ENCODE measurements at places on chromosomes 6 and 20.

GRCh38 chr20:49388744-49389143 is 93.7 kb downstream of the KCNB1 start:
- H3K4me3 ChIP-seq: no peak overlapping the region
- H3K4me1 ChIP-seq: peaks cover 1% of the 10 kb centered on the region
- H3K27ac ChIP-seq: no peak overlapping the region

- DNase-seq: no peak
- H3K4me3 ChIP-seq: no peak overlapping the region
- no peaks in the 10 kb centered on the region for H3K4me1 ChIP-seq
- H3K36me3 ChIP-seq: no peaks in the 10 kb centered on the region
- H3K27me3 ChIP-seq: no peaks in the 10 kb centered on the region
These were observed 405.8 kb downstream of the PHF3 start for GRCh38 chr6:64041373-64041772.

DNA sequence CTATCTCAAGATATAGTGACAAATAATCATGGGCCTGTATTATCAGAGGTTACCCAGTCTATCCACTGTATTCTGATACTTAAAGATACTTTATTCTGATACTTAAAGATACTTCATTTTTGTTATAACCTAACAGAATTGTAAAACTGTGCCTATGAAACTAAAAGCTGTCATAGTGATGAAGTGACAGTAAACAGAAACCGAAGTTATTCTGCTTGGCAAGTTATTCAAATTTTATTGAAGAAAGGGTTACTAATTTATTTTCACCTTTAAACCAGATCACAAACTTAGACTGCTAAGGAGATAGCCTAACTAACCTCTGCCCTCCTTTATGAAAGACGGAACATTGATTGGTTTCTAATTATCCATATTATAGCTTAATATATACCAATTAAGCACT is 604.6 kb upstream of the IMPG1 start:
- H3K27ac ChIP-seq: no peak overlapping the region
- no peak overlapping the region for H3K4me3 ChIP-seq
- DNase-seq: no peak
- H3K36me3 ChIP-seq: no peaks in the 10 kb centered on the region
- no peaks in the 10 kb centered on the region for H3K4me1 ChIP-seq
- no peaks in the 10 kb centered on the region for H3K27me3 ChIP-seq

- no peak for DNase-seq
- H3K4me3 ChIP-seq: no peak overlapping the region
- no peaks in the 10 kb centered on the region for H3K27me3 ChIP-seq
- H3K4me1 ChIP-seq: no peaks in the 10 kb centered on the region
- no peaks in the 10 kb centered on the region for H3K36me3 ChIP-seq
These were observed 81.0 kb upstream of the LRFN2 start for GRCh38 chr6:40668203-40668602.

DNA sequence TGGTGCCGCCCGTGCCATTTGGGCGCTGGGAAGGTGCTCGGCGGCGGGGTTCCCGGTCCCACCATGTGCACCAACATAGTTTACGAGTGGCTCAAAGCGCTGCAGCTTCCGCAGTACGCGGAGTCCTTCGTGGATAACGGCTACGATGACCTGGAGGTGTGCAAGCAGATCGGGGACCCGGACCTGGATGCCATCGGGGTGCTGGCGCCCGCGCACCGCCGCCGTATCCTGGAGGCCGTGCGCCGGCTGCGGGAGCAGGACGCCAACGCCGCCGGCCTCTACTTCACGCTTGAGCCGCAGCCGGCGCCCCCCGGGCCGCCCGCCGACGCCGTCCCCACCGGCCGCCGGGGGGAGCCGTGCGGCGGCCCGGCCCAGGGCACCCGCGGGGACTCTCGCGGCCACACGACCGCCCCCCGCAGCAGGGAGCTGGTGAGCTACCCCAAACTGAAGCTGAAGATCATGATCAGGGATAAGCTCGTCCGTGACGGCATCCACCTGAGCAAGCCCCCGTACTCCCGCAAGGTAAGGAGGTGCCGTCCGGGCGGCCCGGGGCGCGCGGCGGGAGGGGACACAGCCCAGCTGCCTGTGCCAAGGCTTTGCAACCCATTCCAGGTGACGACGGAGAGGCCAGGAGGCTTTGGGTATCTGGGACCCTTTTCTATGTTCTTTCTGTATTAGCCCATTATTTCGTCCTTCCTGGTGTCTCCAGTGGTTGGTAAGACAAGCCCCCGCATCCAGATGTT is 547 bp downstream of the SAMD5 start:
- peaks cover 57% of the 10 kb centered on the region for H3K27me3 ChIP-seq
- no peaks in the 10 kb centered on the region for H3K36me3 ChIP-seq
- no peak for DNase-seq
- H3K4me3 ChIP-seq: peak overlapping the region; percentile 75
- H3K4me1 ChIP-seq: peaks cover 9% of the 10 kb centered on the region

- H3K36me3 ChIP-seq: peaks cover 16% of the 10 kb centered on the region
- H3K4me1 ChIP-seq: peaks cover 21% of the 10 kb centered on the region
- H3K27ac ChIP-seq: peak overlapping the region; percentile 91
These were observed 1.4 kb downstream of the CYB5R4 start for GRCh38 chr6:83860782-83861495.

DNA sequence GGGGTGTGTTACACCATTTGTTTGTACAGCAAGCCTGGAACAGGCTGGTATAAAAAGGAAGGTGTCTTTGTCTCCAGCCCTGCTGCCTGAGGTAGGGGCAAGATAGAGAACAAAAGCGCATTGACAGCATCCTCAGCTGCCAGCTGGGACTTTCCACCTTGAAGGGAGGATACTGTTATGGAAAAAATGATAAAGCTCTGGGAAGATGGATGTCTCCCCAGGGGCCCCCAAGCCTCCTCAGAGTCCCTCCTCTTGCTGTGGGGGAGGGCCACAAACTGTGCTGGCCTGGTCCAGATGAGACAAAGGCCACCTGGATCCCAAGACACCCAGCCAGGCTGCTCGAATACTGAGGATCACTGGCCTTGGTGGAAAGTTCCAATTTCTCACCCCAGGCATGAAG is 13.0 kb downstream of the REM1 start:
- DNase-seq: no peak
- peaks cover 14% of the 10 kb centered on the region for H3K27me3 ChIP-seq
- no peak overlapping the region for H3K27ac ChIP-seq
- H3K4me3 ChIP-seq: no peak overlapping the region
- no peaks in the 10 kb centered on the region for H3K36me3 ChIP-seq
- no peaks in the 10 kb centered on the region for H3K4me1 ChIP-seq

DNA sequence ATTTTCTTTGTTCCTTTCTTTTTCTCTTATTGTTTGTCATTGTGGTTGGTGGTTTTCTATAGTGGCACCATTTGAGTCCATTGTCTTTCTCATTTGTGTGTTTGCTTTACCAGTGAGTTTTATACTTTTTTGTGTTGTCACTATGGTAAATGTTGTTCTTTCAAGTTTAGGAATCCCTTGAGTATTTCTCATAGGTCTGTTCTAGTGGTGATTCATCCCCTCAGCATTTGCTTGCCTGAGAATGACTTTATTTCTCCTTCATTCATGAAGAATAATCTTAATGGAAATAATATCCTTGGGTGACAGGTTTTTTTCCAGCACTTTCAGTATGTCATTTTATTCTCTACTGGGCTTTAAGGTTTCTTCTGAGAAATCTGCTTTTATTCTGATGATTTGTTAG is 209.2 kb upstream of the ASCC3 start:
- H3K4me1 ChIP-seq: no peaks in the 10 kb centered on the region
- DNase-seq: no peak
- H3K27ac ChIP-seq: no peak overlapping the region

- H3K4me1 ChIP-seq: peaks cover 16% of the 10 kb centered on the region
- H3K27me3 ChIP-seq: no peaks in the 10 kb centered on the region
- H3K4me3 ChIP-seq: no peak overlapping the region
These were observed 59.0 kb downstream of the SLC23A2 start for GRCh38 chr20:4942331-4942730.

GRCh38 chr6:77462359-77463307 is 658 bp downstream of the HTR1B start:
- peaks cover 3% of the 10 kb centered on the region for H3K36me3 ChIP-seq
- H3K4me3 ChIP-seq: peak overlapping the region; percentile 30
- peaks cover 59% of the 10 kb centered on the region for H3K27me3 ChIP-seq

DNA sequence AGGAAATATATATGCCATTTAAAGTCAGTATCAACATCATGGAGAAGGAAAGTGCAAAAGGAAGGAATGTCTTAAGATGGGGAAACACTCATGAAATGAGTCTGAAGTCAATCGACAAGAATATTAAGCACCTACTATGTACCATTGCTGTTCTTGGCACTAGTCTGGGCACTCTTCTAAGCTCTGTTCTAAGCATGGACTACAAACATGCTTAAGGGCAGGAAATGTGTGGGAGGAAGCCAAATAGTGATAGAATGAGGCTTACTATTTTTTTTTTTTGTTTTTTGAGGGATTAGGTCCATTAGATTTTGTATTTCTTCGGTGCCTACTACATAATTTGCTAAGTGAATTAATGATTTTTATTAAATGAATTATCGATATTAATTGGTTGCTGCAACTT is 83.8 kb upstream of the SUPT3H start:
- H3K4me1 ChIP-seq: peaks cover 23% of the 10 kb centered on the region
- H3K36me3 ChIP-seq: peaks cover 30% of the 10 kb centered on the region
- H3K4me3 ChIP-seq: no peak overlapping the region
- H3K27me3 ChIP-seq: no peaks in the 10 kb centered on the region
- DNase-seq: no peak

DNA sequence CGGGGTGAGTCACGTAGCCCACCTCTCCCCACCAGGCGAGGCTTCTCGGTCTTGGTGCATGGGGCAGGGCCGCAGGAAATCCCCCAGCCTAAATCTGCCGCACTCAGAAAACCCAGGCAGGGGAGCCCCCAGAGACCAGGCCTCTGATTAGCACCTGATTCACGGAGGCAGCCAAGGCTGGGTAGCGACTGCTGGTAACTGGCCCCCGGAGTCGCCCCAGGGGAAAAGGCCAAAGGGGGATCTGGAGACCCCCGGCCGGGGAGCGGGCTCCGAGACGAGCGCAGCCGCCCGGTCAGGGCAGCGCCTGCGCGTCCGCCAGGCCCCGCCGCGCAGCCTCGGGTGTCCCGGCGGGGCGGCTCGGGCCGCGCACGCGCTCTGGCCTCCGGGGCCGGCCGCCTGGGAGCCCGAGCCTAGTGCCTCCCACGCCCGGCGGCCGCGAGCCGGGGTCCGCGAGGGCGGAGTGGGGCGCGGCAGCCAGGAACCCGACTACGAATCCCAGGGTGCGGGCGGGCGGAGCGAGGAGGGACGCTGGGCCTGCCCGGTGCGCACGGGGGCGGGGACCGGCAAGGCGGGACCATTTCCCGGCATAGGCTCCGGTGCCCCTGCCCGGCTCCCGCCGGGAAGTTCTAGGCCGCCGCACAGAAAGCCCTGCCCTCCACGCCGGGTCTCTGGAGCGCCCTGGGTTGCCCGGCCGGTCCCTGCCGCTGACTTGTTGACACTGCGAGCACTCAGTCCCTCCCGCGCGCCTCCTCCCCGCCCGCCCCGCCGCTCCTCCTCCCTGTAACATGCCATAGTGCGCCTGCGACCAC is at the start of gene DUSP22:
DUSP22 (plus strand) TSS at position 791 of the 809 bp plus-strand sequence. CDS start 53 bp downstream, outside the sequence.
- peak within 1 kb of the TSS; percentile 97 for H3K27ac ChIP-seq
- peaks cover 2% of the 10 kb centered on the region for H3K36me3 ChIP-seq
- peak within 1 kb of the TSS; percentile 83 for H3K4me3 ChIP-seq
- DNase-seq: peak; percentile 94
- peaks cover 50% of the 10 kb centered on the region for H3K4me1 ChIP-seq

- no peak for DNase-seq
- no peak overlapping the region for H3K4me3 ChIP-seq
- H3K27ac ChIP-seq: no peak overlapping the region
- H3K27me3 ChIP-seq: no peaks in the 10 kb centered on the region
These were observed 111.2 kb downstream of the EDN3 start for GRCh38 chr20:59411589-59411988.

DNA sequence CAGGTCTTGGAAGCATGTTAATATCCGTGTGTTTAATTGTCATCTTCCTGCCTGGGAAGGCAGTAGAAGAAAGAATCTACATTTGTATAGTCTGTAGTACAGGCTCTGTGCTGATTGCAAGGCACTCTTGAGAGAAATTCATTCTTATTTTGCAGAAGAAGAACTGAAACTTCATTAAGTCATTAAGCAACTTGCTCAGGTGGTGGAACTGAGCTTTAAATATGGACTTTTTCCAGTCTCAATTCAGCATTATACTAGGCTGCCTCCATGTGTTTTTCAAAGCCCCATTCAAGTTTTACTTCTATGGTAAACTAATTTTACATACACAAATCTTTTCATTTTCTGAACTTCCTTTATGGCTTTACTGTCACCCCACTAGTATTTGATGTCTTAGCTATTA is 18.7 kb downstream of the ZNF451 start:
- no peaks in the 10 kb centered on the region for H3K27me3 ChIP-seq
- peaks cover 30% of the 10 kb centered on the region for H3K36me3 ChIP-seq
- H3K4me3 ChIP-seq: no peak overlapping the region
- H3K27ac ChIP-seq: no peak overlapping the region

GRCh38 chr6:48859562-48860123 is 603.4 kb downstream of the MMUT start:
- DNase-seq: no peak
- no peaks in the 10 kb centered on the region for H3K4me1 ChIP-seq
- H3K36me3 ChIP-seq: no peaks in the 10 kb centered on the region
- no peak overlapping the region for H3K4me3 ChIP-seq
- H3K27me3 ChIP-seq: no peaks in the 10 kb centered on the region

- peaks cover 91% of the 10 kb centered on the region for H3K27me3 ChIP-seq
- no peak for DNase-seq
- peaks cover 3% of the 10 kb centered on the region for H3K36me3 ChIP-seq
- peak overlapping the region; percentile 45 for H3K27ac ChIP-seq
- H3K4me3 ChIP-seq: no peak overlapping the region
These were observed 4.9 kb downstream of the OLIG3 start for GRCh38 chr6:137489046-137490005.

DNA sequence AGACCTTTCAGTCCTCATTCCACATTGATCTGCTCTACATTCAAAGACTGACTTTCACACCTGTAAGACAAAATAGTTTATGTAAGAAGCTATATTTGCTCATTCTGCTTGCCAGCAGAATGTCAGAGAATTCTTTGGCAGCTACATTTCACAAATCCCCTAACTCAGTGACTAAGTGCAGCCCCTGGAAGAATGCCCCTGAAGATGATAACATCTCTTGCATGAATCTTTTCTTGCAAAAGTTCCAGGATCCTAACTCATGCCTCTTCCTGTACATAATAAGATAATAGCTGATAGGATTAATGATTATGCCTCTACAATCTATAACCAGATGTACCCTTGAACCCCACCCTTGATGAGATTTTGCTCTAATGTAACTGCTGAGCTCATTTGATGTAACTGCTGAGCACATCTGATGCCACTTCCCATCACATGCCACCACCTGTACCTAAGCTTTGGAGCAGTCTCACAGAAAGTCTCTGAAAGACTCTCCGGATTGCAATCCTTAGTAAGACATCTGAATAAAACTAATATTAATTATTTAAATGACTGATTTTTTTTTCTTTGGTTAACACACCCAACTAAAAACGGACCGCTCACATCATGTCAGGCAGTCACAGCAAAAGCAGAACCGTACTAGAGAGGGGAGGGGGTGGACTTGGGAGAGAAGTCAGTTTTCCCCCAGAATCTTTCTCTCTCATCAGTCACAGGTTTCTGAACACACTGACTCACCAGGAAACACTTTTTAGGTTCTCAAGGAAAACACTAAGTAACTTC is 684 bp upstream of the DNAH8 start:
- no peak for DNase-seq
- peak overlapping the region; percentile 95 for H3K27ac ChIP-seq
- peaks cover 21% of the 10 kb centered on the region for H3K27me3 ChIP-seq
- H3K4me3 ChIP-seq: peak overlapping the region; percentile 70

Measured in T-helper 2 cell treated with Interferon-gamma antibody and Interleukin-4, amounts not matched to agents 5 μg/mL and 100 μg/mL, for 36 hours (primary cell).